ENCODE measurements at places on chromosomes 7 and 10. TPM values are rescaled to one million over a fixed set of nuclear protein-coding genes. Genes with fewer than 3 reads are reported as not detected.

Gene C10orf95
- 0.35 TPM for total RNA-seq

Gene JAKMIP3
- 0.35 TPM for total RNA-seq

Gene OR13A1
- 0.06 TPM for total RNA-seq

Gene CARD11
- total RNA-seq = 1.8 TPM

Gene SYT15
- 2.7 TPM for total RNA-seq

Gene PRTFDC1
- total RNA-seq = 18.7 TPM

Gene SORCS3
- 3.4 TPM for total RNA-seq

Gene RET
- 16.9 TPM for total RNA-seq

Gene TFEC
- 14.2 TPM for total RNA-seq

Gene LIPF
- 0.41 TPM for total RNA-seq

Gene TAF5
- total RNA-seq = 6.1 TPM

Gene TMEM225B
- total RNA-seq = 1.6 TPM

Gene INTS15
- total RNA-seq = 30.8 TPM

Gene KNDC1
- total RNA-seq = 8.3 TPM

Gene TMEM236
- total RNA-seq = 0.64 TPM

Gene FAM221A
- total RNA-seq = 11.1 TPM

Gene ADAM12
- total RNA-seq = 54.4 TPM

Gene OPN4
- total RNA-seq = not detected

Gene TFR2
- 5.3 TPM for total RNA-seq

Gene BAZ1B
- 44.6 TPM for total RNA-seq

Gene ENKUR
- total RNA-seq = 1.3 TPM

Gene RASA4
- total RNA-seq = 55.5 TPM

Gene OR6V1
- not detected for total RNA-seq

Gene NUTM2D
- 5.0 TPM for total RNA-seq

Gene RAPGEF5
- 138 TPM for total RNA-seq

Gene NXPH1
- total RNA-seq = 0.23 TPM

Gene PSD
- total RNA-seq = 11.7 TPM

Gene SERPINE1
- 3.4 TPM for total RNA-seq

Gene CUZD1
- total RNA-seq = 0.29 TPM

Gene ADCY1
- total RNA-seq = 4.3 TPM

Gene DKK1
- total RNA-seq = 9.6 TPM

Gene TMEM196
- not detected for total RNA-seq

Gene MSMB
- not detected for total RNA-seq

Gene SEMA4G
- total RNA-seq = 8.5 TPM

Gene RARRES2
- total RNA-seq = 68.7 TPM

Gene LUC7L2
- total RNA-seq = 60.2 TPM

Gene RNLS
- 19.2 TPM for total RNA-seq

Gene NUPR2
- total RNA-seq = 3.0 TPM

Gene BLNK
- 25.1 TPM for total RNA-seq

Gene FAM171A1
- total RNA-seq = 56.9 TPM

Gene TNS3
- total RNA-seq = 127 TPM

Gene GPR15LG
- total RNA-seq = 0.64 TPM

Gene MACC1
- 26.9 TPM for total RNA-seq

Gene GPR22
- total RNA-seq = not detected

Gene CNNM1
- total RNA-seq = 1.8 TPM

Gene IFIT5
- 15.6 TPM for total RNA-seq

Gene LIPM
- not detected for total RNA-seq

Gene UTF1
- 0.35 TPM for total RNA-seq

Gene GAD2
- total RNA-seq = 4.4 TPM

Gene SLC26A4
- total RNA-seq = 3.2 TPM

Gene ANKRD26
- 18.5 TPM for total RNA-seq

Gene HMX3
- 0.82 TPM for total RNA-seq

Gene CYP2C19
- 0.18 TPM for total RNA-seq

Gene MYOF
- total RNA-seq = 48.1 TPM

Gene MBL2
- not detected for total RNA-seq

Gene AGAP4
- 32.6 TPM for total RNA-seq

Gene HOXA3
- total RNA-seq = 77.4 TPM

Gene NYAP1
- total RNA-seq = 2.9 TPM
